NCI-H2081 (cell line): ENCODE measurements at places on chromosomes 2 and 18.

GRCh38 chr18:48408727-48409590 lies at the start of gene ZBTB7C:
Gene ZBTB7C (minus strand): TSS chr18:48409383.
- DNase-seq = peak; percentile 32

DNA sequence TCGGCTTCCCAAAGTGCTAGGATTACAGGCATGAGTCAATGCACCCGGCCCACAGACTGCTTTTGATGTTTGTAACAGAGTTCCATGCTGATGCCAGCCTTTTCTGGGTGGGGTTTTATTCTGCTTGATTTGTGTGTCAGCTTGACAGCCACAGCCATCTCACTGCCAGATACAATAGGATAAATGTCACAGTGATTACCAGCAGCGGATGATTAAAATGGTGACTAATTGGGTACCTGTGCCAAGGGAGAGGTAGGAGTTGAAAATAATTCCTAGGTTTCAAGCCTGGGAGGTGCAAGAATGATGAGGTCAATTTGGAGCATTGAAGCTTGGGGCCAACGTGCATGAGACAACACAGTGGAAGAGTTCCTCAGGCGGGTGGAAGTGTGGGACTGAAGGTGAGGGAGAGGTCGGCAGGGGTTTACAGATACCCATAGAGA lies 39.4 kb downstream of the SH2D6 start:
- DNase-seq = peak; percentile 51

DNA sequence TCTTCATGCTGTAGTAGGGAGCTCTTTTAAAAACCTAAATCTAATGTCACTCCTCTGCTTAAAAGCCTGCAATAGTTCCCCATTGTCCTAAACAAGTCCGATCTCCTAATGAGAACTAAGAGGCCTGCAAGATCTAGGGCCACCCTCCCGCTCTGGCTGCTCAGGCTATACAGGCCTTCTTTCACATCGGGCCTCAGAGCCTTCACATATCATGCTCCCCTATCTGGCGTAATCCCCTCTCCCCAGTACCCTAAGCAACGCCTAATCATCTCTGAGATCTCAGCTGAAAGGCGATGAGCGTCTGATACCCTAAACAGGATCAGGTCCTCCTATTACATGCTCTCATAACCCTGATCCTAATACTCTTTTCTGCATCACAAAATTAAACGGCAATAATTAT lies 1.9 kb downstream of the MAP4K3 start:
- no peak for DNase-seq

DNA sequence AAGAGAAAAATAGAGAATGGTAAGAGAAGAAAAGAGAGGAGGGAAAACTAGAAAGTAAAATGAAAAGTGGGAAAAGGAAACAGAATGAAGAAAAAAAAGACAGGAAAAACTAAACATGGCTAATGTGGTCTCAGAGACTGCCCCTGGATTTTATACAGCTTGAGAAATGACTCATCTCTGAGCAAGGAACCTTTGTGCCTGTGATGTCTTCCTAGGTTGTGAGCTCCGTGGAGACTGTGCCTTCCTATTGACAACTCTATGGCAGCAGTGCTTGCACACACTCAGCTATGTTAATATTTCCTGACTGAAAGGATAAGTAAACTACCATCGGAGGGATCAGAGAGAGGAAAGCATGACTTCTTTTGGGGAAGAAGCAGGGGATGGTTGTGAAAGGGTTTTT lies 203.8 kb downstream of the RDH14 start:
- DNase-seq = no peak

GRCh38 chr2:158914731-158915130 lies 53.7 kb upstream of the TANC1 start:
- DNase-seq = no peak

GRCh38 chr2:238518172-238518820 lies 91.6 kb downstream of the ASB1 start:
- DNase-seq = no peak

DNA sequence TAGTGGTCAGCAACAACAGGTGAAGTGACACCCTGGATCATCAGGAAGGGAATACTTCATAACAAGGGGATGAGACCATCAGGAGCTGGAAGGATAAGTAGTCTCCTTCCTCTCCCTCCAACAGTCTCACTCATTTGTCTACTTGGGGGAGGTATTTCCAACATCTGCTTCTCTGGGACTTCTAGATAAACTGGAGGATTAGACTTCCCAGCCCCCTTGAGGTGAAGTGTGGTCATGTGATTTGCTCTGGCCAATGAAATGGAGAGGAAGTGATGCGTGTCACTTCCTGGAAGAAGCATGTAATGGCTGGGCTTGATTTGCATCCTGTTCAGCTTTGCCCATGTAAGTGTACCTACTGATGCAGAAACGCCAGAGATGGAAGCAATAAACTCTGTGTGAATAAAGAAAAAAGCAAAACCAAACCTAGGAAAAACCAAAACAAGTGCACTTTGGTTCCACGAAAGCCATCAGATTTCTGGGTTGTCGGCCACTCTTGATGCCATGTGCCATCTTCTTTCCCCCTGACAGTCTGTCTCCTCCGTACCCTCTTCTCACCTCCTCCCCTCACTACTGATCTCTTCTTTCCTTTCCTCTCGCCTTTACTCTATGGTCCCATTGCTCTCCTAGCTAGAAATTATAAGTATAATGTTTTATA lies 76.1 kb upstream of the DNMT3A start:
- DNase-seq = no peak

GRCh38 chr2:61183795-61184194 lies 21.8 kb downstream of the C2orf74 start:
- no peak for DNase-seq

- DNase-seq = no peak
Measured at GRCh38 chr2:43227830-43228281, 1.4 kb upstream of the ZFP36L2 start.

GRCh38 chr2:122867941-122868340 lies 1112.5 kb downstream of the TSN start:
- DNase-seq = no peak

GRCh38 chr2:173030561-173031490 lies 44.8 kb upstream of the MAP3K20 start:
- DNase-seq = no peak

GRCh38 chr2:31324016-31324633 lies 90.2 kb downstream of the EHD3 start:
- DNase-seq = no peak
